ENCODE measurements at places on chromosomes 16 and 17.

DNA sequence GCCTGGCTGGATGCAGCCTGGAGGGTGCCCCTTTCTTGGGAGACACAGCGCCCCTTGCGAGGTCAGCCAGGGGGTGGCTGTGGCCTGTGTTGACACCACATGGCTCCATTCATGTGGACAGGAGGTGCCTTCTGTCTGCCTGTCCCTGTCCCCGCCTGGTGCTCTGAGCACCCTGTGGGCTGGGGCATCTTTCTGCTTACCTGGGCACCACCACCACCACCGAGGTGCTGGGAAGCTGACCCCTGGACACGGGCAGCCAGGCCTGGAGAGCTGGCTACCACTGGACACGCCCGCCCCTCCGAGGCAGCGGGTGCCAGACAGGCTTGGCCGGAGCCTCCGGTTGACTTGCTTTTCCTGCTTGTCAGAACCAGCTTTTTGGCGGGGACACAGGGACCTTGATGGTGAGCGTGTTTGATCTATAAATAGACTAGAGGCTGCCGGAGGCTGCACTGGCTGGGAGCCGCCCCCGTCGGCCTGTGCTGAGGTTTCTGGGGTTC, 121.3 kb upstream of the GSE1 start:
- DNase-seq: no peak

- DNase-seq: no peak
These were observed 67.0 kb downstream of the MPRIP start for GRCh38 chr17:17109256-17109655.

- DNase-seq: no peak
These were observed 45.1 kb downstream of the TNFRSF13B start for GRCh38 chr17:16926571-16927451.

DNA sequence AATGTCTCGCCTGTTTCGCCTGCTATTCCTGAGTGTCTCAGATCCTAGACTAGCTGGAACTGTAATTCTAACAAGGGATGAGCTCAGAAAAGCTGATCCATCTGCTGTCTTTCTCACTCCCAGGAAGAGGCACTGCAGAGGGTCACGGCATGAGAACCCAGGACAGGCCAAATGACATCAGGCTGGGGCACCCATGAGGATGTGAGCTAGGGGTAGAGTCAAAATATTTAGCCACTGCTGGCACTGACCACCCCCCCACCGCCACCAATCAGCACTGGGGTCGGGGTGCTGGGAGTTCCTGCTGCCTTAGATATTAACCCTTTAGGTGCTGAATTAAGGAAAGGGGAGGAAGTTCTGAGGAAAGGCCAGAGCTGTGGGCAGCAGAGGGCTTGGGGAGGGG, 112.4 kb downstream of the IRX3 start:
- no peak for DNase-seq

- DNase-seq: no peak
These were observed 8.4 kb upstream of the GAA start for GRCh38 chr17:80092959-80093358.

- no peak for DNase-seq
These were observed 313 bp downstream of the UBTF start for GRCh38 chr17:44219108-44219615.

DNA sequence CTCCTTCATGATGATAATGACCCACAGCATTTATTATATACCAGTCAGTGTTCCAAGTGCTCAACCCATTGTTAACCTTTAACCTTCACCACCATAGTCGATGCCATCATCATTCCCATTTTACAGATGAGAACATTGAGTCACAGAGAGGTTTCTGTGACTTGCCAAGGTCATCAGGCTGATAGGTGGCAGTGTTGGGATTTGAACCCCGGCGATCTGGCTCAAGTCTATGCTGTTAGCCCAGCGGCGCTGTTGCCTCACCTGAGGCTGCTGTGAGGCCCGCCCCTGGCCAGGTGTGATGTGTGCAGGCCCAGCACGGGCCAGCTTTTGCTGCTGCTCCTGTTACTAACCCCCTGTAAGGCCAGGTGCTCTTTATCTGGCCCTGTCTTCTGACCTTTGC, 101.2 kb downstream of the OR1D5 start:
- DNase-seq: no peak

- no peak for DNase-seq
These were observed 38.9 kb downstream of the KANSL1 start for GRCh38 chr17:46154151-46154816.

DNA sequence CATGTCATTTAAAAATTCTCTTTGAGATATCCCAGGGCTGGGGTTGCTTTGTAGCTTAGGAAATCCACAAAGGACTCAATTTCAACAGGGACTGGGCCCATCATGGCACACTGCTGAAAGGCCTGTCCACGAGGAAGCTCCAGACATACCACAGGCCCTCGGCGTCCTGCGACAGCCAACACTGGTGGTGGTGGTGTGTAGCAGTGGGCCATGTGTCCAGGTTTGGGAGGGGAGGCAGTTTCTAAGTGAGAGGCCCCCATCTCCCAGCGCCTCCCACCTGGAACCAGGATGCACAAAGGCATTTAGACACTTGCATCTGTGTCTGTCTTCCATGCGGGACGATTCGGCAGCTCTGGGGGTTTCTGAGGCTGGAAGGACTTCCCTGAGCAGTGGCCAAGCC, 65.2 kb upstream of the ZNF423 start:
- DNase-seq: no peak

DNA sequence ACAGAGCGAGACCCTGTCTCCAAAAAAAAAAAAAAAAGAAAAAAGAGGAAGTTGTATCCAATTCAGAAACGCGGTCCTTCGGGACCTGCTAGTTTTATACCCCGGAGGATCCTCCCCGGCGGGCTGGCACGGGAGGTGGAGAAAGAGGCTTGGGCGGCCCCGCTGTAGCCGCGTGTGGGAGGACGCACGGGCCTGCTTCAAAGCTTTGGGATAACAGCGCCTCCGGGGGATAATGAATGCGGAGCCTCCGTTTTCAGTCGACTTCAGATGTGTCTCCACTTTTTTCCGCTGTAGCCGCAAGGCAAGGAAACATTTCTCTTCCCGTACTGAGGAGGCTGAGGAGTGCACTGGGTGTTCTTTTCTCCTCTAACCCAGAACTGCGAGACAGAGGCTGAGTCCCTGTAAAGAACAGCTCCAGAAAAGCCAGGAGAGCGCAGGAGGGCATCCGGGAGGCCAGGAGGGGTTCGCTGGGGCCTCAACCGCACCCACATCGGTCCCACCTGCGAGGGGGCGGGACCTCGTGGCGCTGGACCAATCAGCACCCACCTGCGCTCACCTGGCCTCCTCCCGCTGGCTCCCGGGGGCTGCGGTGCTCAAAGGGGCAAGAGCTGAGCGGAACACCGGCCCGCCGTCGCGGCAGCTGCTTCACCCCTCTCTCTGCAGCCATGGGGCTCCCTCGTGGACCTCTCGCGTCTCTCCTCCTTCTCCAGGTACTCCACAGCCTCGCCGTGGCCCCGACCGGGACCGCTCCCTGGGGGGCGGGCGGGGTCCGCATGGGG, at the start of gene CDH3:
CDH3 (plus strand) TSS at position 596 of the 779 bp plus-strand sequence; CDS start at position 666, 70 bp downstream.
- no peak for DNase-seq

DNA sequence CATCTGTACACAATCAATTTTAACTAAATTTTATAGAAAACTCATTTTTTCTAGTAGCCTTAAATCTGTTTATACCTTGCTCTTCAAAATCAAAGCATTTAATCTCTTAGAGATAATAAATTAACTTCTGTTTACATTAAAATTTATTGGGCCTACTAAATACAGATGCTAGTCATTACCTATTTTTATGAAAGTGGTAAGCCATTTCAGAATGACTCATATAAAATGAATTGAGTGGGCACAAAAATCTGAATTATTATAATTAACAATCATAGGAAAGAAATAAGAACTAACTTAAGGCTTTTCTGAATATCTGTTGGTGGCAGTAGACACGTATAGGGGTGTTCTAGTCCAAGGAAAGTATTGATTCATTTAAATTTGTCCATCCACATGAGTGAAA, 157.9 kb downstream of the KCNJ2 start:
- no peak for DNase-seq

DNA sequence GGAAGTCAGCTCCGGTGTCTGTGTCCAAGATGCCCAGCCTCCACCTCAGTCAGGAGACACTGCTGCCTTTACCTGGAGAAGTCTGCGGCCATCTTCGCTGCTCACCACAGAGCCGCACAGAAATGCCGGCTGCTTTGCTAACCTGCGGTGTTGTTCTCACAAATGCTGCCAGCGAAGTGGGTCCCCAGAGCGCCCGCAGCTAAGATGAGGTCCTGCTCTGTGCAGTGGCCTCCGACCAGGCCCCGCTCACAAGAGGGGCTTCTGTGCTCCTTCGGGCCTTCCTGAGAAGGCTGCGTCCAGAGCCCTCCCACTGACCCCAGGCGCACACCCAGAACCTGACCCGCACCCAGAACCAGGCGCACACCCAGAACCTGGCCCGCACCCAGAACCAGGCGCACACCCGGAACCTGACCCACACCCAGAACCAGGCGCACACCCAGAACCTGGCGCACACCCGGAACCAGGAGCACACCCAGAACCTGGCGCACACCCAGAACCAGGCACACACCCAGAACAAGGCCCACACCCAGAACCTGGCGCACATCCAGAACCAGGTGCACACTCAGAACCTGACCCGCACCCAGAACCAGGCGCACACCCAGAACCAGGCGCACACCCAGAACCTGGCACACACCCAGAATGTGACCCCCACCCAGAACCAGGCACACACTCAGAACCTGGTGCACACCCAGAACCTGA, 51.5 kb upstream of the FASN start:
- no peak for DNase-seq

DNA sequence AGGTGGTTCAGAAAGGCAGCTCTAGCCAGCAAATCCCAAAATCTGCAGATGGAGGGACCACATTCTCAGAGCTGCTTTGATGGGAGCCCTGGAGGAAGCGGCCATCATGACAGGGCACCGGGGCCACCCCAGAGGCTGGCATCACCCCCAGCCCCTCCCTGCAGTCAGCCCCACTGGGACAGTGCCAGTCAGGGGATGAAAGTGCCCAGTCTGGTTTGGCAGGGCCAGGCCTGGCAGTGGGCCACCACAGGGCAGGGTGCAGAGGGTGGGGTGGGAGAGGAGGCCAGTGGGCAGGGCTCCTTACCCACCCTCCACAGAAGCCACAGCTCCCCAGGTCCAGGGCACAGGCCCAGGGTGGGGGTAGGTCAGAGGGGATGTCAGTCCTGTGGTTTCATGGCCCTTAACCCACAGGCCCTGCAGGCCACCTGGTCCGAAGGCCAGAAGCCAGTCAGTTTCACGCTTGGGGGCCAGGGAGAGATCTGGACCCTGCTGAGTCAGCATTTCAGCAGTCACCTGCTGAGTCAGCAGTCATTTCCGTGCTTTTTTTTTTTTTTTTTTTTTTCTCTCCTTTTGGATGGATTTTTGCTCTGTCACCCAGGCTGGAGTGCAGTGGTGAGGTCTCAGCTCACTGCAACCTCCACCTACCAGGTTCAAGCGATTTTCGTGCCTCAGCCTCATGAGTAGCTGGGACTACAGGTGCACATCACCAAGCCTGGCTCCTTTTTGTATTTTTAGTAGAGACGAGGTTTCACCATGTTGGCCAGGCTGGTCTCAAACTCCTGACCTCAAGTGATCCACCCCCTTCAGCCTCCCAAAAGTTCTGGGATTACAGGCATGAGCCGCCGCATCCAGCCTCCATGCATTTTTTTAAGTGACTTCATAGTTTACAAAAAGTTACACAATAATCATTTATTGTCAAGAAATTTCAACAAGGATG, 10.4 kb downstream of the SLC25A10 start:
- no peak for DNase-seq

- no peak for DNase-seq
These were observed 38.9 kb downstream of the UBE2G1 start for GRCh38 chr17:4327606-4328005.

DNA sequence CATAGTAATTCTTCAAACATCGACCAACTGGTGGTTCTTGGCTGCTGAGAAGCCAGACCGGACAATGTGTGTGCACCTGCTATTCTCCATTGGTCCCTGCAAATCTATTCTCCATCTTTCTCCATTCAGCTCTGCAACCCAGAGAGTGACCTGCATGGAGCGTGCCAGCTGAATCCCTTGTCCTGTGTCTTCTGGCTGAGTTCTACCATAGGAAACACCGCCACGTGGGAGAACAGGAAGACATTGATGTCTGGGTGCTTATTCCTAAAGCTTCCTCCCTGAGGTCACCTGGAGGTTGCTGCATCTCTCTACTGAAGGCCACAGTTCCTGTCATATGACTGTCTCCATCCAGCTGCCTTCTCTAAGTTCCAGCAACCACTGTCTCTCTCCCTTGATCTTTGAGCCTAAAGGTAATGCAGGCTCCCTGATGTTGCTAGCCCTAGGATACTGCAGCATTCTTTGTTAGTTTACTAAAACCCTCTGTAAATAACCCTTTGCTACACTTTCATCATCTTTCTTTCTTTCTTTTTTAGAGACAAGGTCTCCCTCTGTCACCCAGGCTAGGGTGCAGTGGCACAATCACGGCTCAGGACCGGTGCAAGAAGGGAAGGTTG, 10.6 kb upstream of the SMG1 start:
- DNase-seq: no peak

DNA sequence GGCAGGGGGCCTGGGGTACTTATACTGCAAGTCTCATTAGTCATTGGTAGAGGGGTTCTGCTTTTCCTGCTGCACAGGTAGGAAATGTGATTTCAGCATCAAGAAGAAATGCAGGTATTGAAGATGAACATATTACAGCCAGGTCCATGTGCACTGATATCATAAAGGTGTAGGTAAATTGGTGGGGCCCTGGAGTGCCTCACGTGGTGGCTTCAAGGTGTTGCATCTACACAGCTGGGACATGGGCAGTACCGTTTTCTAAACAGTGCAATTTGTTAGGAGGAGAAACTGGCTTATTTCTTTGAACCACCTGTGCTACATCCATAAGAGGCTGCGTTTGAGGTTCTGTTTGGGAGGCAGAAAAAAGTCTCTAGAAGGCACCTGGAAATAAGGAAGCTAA, 618.1 kb upstream of the RBFOX1 start:
- DNase-seq: no peak

- no peak for DNase-seq
These were observed 17.4 kb downstream of the SALL1 start for GRCh38 chr16:51133688-51134087.

- no peak for DNase-seq
These were observed 125.1 kb downstream of the ZNF423 start for GRCh38 chr16:49730772-49731171.

DNA sequence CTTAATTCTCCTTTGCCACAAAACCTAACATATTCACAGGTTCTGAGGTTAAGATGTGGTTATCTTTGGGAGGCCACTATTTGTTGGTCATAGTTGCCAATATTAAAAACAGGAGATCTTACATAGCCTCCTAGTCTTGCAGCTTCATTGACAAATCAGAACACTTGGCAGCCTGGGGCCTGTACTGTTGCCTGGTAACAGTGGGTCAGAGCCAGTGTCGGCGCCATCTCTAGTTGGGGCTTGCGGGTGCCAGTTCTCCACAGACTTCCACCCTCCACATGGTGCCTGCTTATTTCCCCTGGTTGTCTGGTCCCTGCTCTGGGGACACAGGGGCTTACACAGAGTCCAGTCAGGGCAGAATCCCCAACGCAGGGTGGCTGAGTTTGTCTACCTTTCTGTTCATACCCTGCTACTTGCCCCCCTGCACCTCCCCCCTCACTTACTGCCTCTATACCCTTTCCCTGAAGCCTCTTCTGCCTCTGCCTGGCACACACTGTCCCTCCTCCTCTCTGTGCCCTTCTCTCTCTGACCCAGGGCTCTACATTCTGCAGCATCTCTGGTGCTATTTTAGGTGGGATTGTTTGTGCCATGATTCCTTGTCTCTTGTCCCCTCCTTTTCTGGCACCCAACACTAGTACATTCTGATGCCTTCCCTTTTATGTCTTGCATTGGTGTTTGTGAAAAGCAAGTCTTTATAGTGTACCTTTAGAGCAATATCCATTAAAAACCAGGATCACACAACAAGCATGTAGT, 13.4 kb downstream of the EPN2 start:
- DNase-seq: no peak
